Neural crest cell (in vitro differentiated cells): ENCODE measurements at places on chromosomes 4 and X.

DNA sequence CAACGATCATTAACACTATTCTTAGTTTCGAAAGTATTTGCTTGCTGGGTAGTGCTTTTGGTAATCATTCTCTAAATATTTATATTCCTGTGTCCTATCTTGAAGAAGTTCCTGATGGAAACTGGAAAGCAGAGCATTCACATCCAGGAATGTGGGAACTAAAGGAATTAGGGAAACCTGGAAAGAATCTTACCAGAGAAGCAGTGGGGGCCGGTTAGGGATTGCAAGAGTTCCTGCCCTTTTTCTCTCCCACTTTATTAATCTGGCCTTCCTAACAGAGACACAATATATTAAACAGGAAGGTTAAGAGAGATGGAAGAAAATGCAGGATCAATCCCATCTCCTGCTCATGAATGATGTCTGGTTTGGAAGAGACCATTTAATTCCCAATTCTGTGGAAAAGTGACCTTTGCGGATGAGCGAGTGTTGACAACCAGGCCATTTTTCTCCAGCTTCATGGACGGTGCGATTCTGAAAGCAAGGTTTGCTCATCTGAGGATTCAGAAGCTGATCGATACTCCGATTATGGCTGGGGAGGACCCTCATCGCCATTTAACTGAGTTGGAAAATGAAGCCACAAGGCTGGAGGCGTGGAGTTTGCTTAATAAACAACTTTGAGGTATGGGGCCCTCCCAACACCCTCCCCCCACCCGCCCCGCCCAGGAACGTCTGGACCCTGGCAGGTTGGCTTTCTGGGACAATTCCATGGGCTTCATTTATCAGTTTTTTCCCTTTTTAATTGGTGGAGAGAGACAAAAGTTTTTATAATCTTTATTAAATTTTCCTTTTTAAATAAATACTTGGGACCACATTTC lies 52.3 kb downstream of the C4orf51 start:
- DNase-seq, result no peak

DNA sequence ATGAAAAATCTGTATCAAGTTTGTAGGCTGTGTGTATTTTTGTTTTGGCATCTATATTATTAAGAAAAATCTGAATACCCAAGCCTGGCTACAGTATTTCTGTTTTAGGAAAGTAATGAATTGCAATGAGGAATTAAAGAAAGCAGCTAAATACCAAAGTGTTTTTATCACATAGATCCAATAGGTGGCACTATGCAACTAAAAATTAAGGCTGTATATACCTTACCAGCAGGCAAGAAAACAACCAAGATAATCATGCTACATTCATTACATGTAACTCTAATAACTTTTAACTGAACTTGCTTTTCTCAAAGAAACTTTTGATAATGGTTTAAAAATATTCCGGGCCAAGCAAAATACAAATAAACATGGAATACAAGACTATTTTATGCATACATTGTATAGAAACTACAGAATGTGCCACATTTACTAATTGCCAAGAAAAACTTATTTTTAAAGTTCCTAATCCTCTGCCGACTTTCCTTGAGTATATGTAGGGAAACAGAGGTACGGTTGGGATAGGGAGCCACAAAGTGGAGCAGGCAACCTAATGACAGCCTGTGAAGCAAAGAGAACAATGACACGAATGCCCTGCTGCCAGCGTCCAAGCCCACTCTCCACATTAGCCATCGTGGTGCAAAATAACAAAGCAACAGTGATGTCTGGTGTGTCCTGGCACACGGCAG lies 63.7 kb downstream of the SEC24D start:
- no peak for DNase-seq

DNA sequence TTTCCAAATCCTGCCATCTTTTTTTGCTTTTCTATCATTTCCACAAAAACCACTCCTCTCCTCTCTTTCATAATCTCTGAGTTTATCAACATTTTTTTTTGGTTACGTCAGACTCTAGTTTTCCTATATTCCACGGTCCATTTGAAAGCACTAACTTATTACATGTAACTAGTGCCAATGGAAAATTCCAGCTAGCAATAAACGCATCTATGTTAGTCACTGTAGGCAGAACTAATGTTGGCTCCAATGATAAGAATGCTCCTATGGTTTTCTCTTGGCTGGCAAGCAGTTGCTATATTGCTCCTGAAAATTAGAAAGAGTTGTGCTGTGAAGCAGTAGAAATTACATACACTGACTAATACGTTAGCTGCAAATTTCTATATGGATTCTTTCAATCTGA lies 634.6 kb upstream of the FTHL17 start:
- DNase-seq, result no peak

- peak; percentile 47 for DNase-seq
These were observed 282.9 kb downstream of the USP46 start for GRCh38 chr4:52376132-52376704.

DNA sequence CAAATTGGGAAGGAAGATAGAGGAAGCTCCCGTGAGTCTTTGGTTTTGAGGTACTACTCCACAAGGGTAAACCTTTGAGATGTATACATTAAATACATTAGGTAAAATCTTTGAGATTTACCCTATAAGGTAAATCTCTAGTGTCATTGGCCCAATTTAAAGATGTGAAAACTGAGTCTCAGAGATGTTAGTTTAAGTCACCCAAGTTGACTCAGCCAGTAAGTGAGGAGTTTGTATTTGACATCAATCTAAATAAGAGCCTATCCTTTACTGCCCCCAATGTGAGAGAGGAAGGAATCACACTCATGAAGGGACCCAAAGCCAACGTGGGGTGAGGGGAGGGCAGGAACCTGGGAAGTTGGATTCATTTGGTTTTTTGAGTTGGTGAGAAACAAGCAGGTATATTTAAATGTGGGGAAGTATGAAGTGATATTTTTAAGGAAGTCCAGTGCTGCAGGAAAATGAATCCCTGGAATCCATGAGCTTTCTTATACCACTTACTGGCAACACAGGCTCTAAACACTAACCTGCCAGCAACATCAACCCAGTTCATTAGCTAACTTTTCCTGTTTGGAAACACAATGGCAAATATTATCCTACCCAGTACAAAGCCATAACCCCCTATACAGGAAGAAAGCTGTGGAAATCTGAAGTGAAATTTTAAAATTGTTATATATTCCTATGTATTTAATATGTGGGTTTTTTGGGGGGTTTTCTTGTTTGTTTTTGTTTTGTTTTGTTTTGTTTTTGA lies 55.3 kb downstream of the PALLD start:
- DNase-seq, result no peak

DNA sequence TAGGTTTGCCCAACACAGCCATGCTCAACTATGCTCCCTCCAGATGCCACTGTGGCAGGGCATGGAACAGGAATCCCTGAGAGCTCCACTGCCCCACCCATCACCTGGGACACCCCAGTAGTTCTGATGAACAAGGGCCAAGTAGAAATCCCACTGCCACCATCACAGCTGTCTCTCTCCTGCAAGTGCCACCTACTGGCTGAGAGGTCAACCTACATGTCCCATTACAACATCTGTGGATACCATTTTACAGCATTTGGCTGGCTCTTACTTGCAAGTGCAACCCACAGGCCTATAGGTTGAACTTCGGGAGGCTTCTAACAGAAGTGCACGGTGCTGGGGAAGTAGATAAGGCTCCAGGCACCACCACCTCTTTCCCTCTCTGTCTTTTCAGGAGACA lies 142.5 kb downstream of the CXXC4 start:
- DNase-seq, result no peak

GRCh38 chr4:2511645-2512131 lies 24.8 kb upstream of the FAM193A start:
- no peak for DNase-seq

- peak; percentile 24 for DNase-seq
These were observed 1.2 kb downstream of the ELF2 start for GRCh38 chr4:139175646-139176301.

GRCh38 chrX:47843363-47843762 lies 6.7 kb downstream of the ZNF81 start:
- DNase-seq, result no peak

DNA sequence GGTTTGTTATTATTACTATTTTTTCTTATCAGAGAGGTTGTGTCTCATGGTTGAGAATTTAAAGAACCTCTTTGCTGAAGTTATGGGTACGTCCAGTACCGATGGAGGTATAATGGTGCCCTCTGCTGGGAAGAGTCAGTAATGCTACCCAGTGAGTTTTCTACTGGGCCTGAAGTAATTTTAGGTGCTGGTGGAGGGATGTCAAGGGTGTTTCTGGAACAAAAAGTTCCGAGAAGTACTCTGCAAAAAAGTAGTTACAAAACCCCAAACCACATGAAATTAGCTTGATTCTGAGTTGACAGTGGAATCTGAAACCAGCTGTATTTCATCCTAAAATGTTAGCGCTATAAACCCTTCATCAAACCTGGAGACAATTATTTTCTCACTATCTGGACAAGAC lies 102.5 kb upstream of the MID1 start:
- DNase-seq, result peak; percentile 62

DNA sequence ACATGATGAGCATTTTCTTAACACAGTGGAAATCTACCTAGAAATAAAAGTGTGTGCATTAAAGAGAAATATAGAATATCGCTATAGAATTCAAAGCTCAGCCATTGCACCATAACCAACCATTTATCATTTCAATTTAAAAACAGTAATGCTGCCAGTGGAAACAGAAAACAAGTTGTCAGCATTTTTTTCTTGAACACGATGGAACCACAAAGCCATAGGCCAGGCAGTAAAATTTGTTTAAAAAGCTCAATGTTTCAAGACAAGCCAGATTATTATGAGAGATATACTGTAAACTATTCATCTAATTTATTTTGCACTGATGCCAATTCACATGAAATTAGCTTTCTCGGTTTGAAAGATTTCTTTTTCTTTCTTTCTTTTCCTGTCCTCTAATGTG lies 46.7 kb upstream of the NRK start:
- DNase-seq, result no peak

DNA sequence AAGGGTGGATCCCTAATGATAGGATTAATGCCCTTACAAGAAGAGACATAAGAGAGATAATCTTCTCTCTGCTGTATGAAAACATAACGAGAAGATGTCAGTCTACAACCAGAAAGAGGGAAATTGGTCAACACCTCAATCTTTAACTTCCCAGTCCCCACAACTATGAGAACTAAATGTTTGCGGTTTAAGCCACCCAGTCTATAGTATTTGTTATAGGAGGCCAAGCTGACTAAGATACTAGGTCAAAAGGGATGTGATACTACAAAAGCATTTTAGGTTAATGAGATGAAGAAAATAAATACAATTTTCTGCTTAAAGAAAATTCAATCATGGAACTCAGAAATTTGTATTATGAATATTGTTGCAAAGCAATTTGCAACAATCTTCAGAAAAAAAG lies 55.4 kb upstream of the LHFPL1 start:
- DNase-seq, result no peak

GRCh38 chr4:65416891-65417290 lies 253.4 kb downstream of the EPHA5 start:
- DNase-seq, result no peak

- no peak for DNase-seq
These were observed 230.4 kb downstream of the EDA2R start for GRCh38 chrX:66408507-66408906.

DNA sequence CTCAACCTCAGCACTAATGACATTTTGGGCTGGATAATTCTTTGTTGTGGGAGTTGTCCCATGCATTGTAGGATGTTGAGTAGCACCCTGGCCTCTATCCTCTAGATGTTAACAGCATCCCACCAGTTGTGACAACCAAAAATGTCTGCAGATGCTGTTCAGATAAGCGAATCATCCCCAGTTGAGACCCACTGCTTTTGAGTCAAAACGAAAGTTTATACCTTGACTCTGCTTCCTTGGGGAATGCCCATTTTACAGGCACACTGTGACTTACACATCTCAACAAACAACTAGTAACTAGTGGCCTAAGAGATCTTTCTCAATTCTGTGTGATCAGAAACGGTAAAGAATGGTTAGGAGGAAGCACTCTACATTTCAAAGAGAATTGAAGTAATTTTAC lies 37.0 kb downstream of the SEPSECS start:
- DNase-seq, result no peak

DNA sequence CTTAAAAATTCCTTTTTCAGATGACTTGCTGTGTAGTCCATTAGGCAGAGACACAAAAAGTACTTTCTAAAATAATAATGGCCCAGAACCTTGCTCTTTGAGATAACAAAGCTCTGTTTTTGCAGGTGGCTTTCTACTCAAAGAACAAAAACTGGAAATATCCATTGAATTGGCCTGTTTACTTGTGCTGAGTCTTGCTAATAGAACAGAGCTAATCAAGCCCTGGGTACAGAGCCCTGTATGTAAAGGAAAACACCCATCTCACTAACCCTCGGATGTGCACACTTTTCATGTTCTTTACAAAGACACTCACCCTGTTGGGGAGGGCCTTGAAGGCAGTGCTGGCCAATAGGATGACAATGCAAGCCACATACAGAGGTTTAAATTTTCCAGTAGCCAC lies 27.0 kb upstream of the LNX1 start:
- no peak for DNase-seq

DNA sequence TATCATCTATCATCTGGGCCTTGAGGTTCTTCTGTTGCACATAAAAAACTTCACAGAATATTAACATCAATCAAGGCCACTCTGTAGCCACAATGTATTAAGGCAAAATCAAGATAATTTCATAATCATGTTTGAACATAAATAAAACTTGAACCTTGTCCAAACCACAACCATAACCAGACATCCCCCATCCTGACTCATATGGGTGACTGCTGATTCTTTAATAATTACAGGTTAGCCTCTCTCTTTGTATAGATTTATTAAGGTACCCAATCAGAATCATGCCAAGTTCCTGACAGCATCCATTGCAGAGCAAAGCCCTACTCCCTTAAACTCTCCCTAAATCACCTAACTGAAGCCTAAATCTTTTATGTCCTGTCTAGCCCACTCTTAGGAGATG lies 16.7 kb upstream of the AREG start:
- no peak for DNase-seq

GRCh38 chr4:3267576-3268394 lies 18.8 kb downstream of the MSANTD1 start:
- no peak for DNase-seq

DNA sequence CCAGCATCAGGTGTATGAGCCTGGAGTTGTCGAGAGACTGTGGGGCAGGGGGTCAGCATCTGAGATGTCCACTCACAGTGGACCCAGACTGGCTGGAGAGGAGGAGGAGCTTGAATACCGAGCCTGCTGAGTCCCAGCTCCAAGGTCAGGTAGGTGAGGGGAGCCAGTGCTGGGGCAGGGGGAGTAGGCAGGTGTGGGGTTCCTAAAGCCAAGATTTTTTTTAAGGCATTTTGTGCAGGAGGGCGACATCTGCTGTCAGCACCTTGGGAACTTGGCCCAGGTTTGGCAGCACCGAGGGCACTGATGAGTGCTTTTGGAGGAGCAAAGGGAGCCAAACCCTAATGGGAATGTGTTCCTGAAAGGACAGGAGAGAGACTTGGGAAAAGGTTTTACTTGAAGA lies 64.2 kb upstream of the MSANTD1 start:
- DNase-seq, result no peak

DNA sequence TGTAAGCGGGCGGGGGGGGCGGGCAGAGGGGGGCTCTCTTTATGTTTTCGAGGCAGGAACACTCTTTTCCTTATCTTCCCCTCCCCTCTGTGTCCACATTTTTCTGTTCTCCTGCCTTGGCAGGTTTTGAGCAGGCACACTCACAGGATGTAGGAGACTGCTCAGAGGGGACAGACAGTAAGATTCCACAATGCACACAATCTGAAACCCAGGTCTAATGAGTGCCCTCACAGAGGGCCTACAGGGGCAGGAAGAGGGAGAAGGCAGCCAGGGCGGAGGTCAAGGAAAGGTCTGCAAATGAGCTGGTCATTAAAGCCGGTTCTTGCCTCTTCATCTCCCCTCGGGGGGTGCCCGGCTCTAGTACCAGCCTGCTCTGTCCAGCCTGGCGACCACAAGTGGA lies 106.1 kb upstream of the ATP6AP2 start:
- DNase-seq, result no peak
